NCI-H2081 (cell line): ENCODE measurements at places on chromosomes 4 and X.

DNA sequence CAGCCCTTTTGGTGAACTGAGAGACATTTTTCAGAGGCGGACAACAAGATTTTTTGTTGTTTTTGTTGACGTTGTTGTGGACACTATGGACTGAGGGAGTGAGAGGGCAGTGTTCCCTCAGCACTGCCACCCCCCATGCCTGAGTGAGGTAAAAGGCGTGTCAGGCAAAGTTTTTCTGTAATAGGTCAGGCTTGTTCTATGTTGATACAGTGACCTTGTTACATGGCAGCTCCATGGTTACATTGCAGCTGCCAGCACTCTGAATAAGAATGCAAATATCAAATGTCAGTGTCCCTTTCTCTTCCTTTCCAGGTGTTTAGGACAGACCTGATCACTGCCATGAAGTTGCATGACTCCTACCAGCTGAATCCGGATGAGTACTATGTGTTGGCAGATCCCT is 36.6 kb downstream of the JADE1 start:
- peak; percentile 10 for DNase-seq

- DNase-seq = no peak
Observed at GRCh38 chr4:26874110-26874509, 13.5 kb downstream of the STIM2 start.

DNA sequence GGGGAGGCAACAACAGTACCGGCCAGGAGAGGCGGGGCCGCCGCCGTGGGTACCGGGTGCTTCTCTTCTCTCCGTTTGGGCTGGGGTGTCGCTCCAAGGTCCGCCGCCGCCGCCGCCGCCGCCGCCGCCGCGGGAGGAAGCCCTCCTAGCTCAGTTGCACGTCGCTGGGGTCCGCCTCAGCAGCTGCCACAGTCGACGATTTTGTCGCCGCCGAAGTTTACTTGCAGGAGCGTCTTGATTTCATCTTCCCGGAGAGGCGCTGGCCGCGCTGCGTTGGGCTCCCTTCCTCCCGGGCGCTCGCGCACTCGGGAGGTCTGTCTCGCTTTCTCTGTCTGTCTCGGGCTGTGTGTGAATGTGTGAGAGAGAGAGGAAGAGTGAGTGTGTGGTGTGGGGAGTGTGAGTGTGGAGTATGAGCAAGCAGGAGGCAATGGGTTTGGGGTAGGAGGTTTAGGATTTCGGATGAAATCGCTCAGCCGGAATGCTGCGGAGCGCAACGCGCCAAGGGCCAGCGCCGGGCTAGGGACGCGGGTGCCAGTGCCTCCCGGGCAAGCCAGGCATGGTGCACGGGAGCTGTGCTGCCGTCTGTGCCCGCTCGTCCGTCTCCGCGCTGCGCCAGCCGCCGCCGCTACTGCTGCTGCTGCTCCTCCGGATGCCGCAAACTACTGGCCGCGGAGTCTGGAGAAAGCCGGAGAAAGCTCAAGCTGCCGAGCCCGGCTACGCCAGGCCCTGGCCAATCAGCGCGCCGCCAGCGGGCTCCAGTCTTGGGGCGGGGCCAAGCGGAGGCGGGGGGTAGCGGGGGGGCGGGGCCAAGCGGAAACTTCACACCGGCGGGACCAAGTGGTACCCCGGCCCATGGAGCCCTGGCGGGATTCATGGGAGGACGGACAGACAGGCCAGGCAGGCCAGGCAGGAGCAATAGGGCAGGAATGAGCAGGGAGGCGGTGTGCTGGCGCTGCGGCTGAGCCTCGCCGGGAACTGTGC is at the start of gene PCDH19:
PCDH19 (minus strand) TSS at position 664 of the 981 bp plus-strand sequence. CDS start 1,676 bp downstream, outside the sequence.
- peak; percentile 70 for DNase-seq

DNA sequence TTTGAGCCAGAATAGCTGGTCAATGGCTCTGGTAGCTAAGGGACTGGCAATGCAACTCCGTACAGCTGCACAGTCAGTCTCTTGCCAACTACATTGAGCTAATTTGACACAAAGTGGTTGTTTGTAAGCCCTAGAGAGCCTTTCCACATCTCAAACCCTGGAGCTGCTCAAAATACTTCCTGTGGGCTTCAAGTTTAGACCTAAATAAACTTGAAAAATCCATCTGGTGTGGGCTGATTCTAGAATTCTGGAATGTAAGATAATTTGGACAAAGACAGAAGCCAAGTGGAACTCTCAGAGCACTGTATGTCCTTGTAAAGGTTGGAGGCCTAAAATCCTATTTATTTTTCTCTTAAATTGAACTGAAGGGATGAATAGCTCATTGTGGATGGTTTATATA is 380.8 kb downstream of the SPRY1 start:
- no peak for DNase-seq

- DNase-seq = no peak
Observed at GRCh38 chrX:72532366-72532765, 40.3 kb downstream of the HDAC8 start.
